ENCODE measurements at places on chromosomes 7 and 10. TPM values are rescaled to one million over a fixed set of nuclear protein-coding genes. Genes with fewer than 3 reads are reported as not detected.

The PPP1R3C gene
- 9.4 TPM for total RNA-seq

The C10orf62 gene
- total RNA-seq: 0.33 TPM

The MSMB gene
- not detected for total RNA-seq

The TMEM196 gene
- not detected for total RNA-seq

The TBC1D12 gene
- 27.2 TPM for total RNA-seq

The SEM1 gene
- total RNA-seq: 37.4 TPM

The CC2D2B gene
- total RNA-seq: 2.9 TPM

The GPNMB gene
- 335 TPM for total RNA-seq

The SLC25A40 gene
- 34.1 TPM for total RNA-seq

The CALN1 gene
- under 0.01 TPM for total RNA-seq

Data from breast epithelium (tissue), 4 donors.